Fibroblast of the aortic adventitia (primary cell): ENCODE measurements at places on chromosomes 2 and 18. TPM values are rescaled to one million over a fixed set of nuclear protein-coding genes. Genes with fewer than 3 reads are reported as not detected.

The TRPM8 gene
- 0.63 TPM in 1 of 2 replicates, not detected in the other for total RNA-seq

The ZNF892 gene
- total RNA-seq: 4.9 and 7.3 TPM in 2 replicates

The CCBE1 gene
- 16.2 and 35.3 TPM in 2 replicates for total RNA-seq

The MDH1B gene
- total RNA-seq: 0.81 and 15.1 TPM in 2 replicates

The RAB17 gene
- 0.54 and 3.5 TPM in 2 replicates for total RNA-seq

The DUSP2 gene
- 0.36 and 1.4 TPM in 2 replicates for total RNA-seq

The LOXL3 gene
- 11.9 and 18.5 TPM in 2 replicates for total RNA-seq

The IKZF2 gene
- total RNA-seq: 11.3 and 13.6 TPM in 2 replicates

The ANKRD62 gene
- total RNA-seq: not detected in 2 replicates

The FSIP2 gene
- total RNA-seq: 0.98 and 1.6 TPM in 2 replicates

The EFHD1 gene
- total RNA-seq: 0.45 and 0.49 TPM in 2 replicates

The PDE1A gene
- total RNA-seq: 18.7 and 34.9 TPM in 2 replicates

The TOGARAM2 gene
- total RNA-seq: under 0.01 TPM in 1 of 2 replicates, not detected in the other

The SLC9A4 gene
- not detected in 2 replicates for total RNA-seq

The CFC1 gene
- not detected in 2 replicates for total RNA-seq

The RTP5 gene
- total RNA-seq: not detected in 2 replicates

The DYNAP gene
- not detected in 2 replicates for total RNA-seq

The ANKRD36B gene
- 49.8 and 72.4 TPM in 2 replicates for total RNA-seq

The SERPINB2 gene
- 13.9 and 67.6 TPM in 2 replicates for total RNA-seq

The DSC3 gene
- total RNA-seq: 0.09 and 12.1 TPM in 2 replicates

The CLIP4 gene
- total RNA-seq: 73.5 and 97.1 TPM in 2 replicates

The ASPRV1 gene
- 0.54 TPM in 1 of 2 replicates, not detected in the other for total RNA-seq

The MFSD2B gene
- not detected in 2 replicates for total RNA-seq

The LHCGR gene
- 0.25 TPM in 1 of 2 replicates, not detected in the other for total RNA-seq

The CDH2 gene
- 38.3 and 64.1 TPM in 2 replicates for total RNA-seq

The IL1F10 gene
- not detected in 2 replicates for total RNA-seq

The GCG gene
- not detected in 2 replicates for total RNA-seq

The ALPI gene
- not detected in 2 replicates for total RNA-seq

The FAP gene
- 150 and 228 TPM in 2 replicates for total RNA-seq

The NGEF gene
- 1.1 and 17.4 TPM in 2 replicates for total RNA-seq

The INSIG2 gene
- 5.3 and 9.5 TPM in 2 replicates for total RNA-seq

The CCDC141 gene
- 1.8 and 2.7 TPM in 2 replicates for total RNA-seq

The RESP18 gene
- not detected in 2 replicates for total RNA-seq

The C1QL2 gene
- not detected in 2 replicates for total RNA-seq

The SANBR gene
- total RNA-seq: 17.4 and 20.4 TPM in 2 replicates

The KCNIP3 gene
- total RNA-seq: 0.25 and 2.9 TPM in 2 replicates

The SCN3A gene
- total RNA-seq: 3.1 and 102 TPM in 2 replicates

The COL4A4 gene
- 1.1 and 2.6 TPM in 2 replicates for total RNA-seq

The NDUFS1 gene
- total RNA-seq: 121 and 148 TPM in 2 replicates

The LYG2 gene
- not detected in 2 replicates for total RNA-seq

The GALNT14 gene
- 0.72 TPM in 1 of 2 replicates, not detected in the other for total RNA-seq

The ATOH8 gene
- 17.0 and 22.0 TPM in 2 replicates for total RNA-seq

The PLCL1 gene
- total RNA-seq: 12.4 and 17.7 TPM in 2 replicates

The IGFBP2 gene
- total RNA-seq: 1.1 and 10.6 TPM in 2 replicates

The IL36B gene
- not detected in 2 replicates for total RNA-seq

The SH3BP4 gene
- 32.2 and 49.7 TPM in 2 replicates for total RNA-seq
